ENCODE measurements at places on chromosomes 6 and 20. TPM values are rescaled to one million over a fixed set of nuclear protein-coding genes. Genes with fewer than 3 reads are reported as not detected.

Gene GDAP1L1
- 121 TPM for total RNA-seq

Gene SLC22A16
- not detected for total RNA-seq

Gene SYCP2
- 5.3 TPM for total RNA-seq

Gene SUN5
- not detected for total RNA-seq

Gene SLC22A3
- total RNA-seq, result 1.3 TPM

Gene CRISP3
- not detected for total RNA-seq

Gene BPIFB1
- not detected for total RNA-seq

Gene LCA5
- total RNA-seq, result 14.7 TPM

Gene HLA-DQB2
- total RNA-seq, result not detected

Gene KIAA0408
- total RNA-seq, result 120 TPM

Gene C20orf173
- total RNA-seq, result not detected
